NCI-H2029 treated with DMSO at 0.1 percent for 48 hours (cell line): ENCODE measurements at places on chromosomes 4 and X.

- no peak for DNase-seq
Observed at GRCh38 chrX:96763608-96764007, 79.0 kb downstream of the DIAPH2 start.

DNA sequence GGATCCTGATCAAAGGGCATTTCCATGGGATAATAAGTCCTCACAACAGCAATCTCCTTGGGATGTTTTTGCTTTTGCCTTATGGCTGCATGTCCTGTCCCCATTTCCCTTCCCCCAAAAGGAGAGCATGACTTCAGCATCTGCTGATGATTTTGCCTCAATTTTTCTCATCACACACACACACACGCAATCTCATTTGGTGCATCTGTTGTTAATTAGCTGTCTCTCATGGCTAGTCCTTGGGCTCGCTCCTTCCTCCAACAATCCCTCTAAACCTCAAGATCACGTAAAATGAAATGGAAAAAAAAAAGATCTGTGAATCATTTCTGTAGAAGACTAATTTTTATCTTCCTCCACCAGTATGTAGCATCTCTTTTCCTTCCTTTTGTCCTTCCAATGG lies 153.6 kb downstream of the RBMX2 start:
- no peak for DNase-seq

DNA sequence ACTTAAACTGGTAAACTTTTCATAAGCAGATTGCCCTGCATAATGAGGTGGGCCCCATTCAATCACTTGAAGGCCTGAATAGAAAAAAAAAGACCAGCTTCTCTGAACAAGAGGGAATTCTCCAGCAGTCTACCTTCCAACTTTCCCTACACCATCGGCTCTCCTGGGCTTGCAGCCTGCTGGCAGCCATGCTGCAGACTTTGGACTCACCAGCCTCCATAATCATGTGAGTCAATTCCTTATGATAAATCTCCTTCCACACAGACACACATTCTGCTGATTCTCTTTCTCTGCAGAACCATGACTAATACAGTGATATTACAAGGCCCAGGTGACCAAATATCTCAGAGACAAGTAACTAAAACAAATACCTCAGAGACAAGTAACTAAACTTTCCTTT lies 113.8 kb upstream of the WDR17 start:
- no peak for DNase-seq

- DNase-seq, result no peak
Observed at GRCh38 chr4:44725166-44725565, 1.2 kb downstream of the GNPDA2 start.

DNA sequence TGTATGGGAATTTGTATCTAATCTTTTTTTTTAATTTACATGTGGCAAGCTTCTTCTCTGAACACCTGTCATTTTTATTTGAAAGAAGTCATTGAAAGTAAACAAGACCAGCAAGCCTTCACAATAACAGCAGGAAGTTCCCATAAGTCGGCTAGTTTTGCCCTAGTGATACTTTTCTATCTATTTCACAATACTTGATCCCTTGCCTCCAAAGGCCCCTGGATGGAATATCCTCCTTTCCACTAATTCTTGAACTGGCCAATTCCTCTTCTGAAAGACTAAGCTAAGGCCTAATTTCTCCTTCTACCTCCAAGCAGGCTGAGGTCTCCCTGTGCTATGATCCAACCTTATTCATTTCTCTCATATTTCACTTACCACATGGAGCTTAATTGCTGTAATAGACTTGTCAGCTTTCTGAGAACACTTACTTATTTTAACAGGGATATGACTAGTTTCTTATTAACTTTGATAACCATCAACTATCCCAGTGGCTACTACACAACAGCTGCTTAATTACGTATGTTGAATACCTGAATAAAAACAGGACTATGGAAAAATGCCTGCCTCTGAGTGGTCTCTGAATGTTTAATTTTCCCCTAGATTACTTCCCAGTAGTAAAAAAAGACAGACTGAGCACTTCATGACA lies 194.2 kb downstream of the MAD2L1 start:
- DNase-seq, result no peak

DNA sequence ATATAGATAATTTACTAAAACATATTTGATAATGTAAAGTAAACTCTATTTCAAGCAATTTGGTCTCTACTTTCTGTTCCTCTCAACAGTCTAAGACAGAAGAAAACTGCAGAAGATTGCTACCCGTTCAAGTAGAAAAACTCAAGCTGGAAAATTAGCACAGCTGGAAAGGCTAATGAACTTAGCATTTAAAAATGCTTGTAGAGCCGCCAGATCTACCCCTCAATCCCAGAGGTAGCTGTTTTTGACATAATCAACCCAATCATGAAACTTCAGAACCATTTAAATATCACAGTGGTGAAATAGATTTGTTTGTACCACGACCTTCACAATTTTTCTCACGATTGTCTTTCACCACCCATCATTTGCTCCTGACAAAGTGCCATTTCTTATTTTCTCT lies 479.5 kb downstream of the SPRY1 start:
- no peak for DNase-seq

DNA sequence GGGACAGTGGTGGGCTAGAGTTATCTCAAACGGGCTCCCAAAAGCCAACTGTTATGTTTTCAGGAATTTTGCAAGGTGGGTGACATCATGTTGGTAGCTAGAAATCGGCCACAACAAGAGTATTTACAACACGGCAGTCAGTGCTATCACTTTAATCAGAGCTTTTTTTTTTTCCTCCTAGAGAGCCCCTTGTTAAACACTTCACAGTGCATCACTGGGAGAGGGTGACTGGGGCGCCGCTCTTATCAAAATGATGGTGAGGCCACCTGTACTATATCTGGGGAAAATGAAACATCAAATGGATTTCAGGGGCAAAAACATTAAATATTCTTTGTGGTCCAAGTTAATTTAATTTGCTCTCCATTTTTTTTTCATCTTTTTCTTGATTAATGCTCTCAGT lies 44.9 kb downstream of the MAMLD1 start:
- no peak for DNase-seq
